ENCODE measurements at places on chromosomes 7 and 10. TPM values are rescaled to one million over a fixed set of nuclear protein-coding genes. Genes with fewer than 3 reads are reported as not detected.
A peak's percentile ranks its signal among the peaks of the same experiment; 100 is the strongest.

Gene MYH16
- 0.17 TPM for polyA plus RNA-seq

DNA sequence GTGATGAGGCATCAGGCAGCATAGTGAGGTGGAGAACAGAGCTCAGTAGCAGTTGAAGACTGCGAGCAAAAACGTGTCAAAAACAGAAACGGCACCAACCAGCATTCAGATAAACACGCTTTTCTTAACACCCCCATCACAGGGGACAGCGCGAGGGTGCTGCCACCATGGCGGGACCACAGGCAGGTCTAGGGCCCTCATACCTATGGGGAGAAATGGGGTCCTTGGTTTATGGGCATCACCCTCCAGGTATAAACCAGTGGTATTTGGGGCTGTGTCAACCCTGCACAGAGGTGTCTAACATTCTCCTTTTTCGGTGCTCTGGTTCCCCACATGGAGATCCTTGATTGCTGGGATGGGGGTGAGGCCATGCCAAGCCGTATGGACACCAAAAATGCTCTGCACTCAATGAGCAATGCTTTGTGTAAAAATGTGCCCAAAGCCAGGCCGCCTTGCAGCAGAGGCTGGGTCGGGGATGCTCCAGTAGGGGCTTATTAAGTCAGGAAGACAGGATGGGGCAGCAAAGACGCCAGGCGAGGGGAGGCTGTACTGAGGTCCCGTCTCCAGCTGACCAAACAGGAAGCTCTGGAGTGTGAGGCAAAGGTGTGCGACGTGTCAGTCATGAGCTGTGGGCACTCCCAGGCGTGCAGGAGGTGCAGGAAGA is 191.5 kb downstream of the WDR37 start:
- DNase-seq = no peak

DNA sequence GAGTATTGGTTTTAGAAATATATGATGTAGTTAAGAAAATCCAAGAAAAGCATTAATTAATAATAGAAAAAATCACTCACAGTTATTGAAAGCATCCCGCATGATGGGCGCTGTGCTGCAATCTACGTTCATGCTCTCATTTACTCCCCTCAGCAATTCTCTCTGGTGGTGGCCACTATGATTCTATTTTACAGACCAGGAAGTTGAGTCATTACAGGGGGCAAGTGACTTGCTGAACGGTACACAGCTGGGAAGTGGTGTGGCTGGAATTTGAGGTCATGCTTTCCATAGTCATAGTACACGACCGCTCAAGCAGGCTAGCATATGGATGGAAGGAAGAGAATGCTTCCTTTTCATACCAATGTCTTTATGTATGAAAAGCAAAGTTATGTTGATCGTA is 117.4 kb downstream of the TES start:
- DNase-seq = no peak

Gene NPY4R2
- polyA plus RNA-seq = not detected

GRCh38 chr7:120665068-120665467 is 192.9 kb downstream of the TSPAN12 start:
- DNase-seq = no peak

GRCh38 chr7:27221201-27221797 is 21.3 kb upstream of the EVX1 start:
- DNase-seq = no peak

- DNase-seq = no peak
Measured at GRCh38 chr7:80725181-80725611, 86.8 kb downstream of the CD36 start.

GRCh38 chr7:1866601-1867000 is 196.5 kb downstream of the ELFN1 start:
- no peak for DNase-seq

DNA sequence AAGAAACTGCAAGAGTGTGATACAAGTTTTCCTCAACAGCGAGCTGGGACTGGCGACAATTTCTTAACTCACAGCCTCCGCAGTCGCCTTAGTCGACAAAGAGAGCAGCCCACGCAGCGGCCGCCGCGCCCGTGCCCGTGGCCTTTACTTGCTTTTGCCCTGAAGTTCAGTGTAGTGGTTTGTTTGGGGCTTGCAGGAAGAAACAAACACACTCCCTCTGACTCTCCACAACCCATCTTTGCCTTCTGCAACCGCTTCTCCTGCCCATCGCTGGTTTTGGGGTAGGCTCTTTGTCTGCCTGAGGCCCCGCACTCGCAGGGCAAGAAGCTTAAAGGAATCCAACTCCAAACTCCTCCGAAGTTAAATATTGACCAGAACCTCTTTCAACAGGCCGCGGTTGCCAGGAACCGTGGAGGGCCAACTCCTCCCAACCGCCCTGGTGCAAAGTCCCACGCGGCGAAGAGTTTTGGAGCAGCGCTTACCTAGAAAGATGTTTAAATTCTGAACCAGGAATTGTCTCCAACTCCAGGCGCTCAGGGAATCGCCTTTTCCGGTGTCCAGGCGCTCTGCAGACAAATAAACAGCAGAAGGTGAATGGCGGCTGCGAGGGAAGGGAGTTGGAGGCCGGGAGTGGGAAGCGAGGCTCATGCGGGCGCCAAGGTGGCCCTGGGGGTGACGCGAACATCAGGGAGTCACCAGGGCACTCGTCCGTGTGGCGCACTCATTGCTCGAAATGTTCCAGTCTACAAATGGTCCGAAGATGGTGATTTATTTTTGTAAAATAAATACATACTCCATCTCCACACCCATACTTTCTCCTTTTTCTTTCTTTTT is 8.3 kb downstream of the HOXA4 start:
- DNase-seq = no peak

GRCh38 chr7:152637161-152637560 is 38.8 kb downstream of the XRCC2 start:
- no peak for DNase-seq

DNA sequence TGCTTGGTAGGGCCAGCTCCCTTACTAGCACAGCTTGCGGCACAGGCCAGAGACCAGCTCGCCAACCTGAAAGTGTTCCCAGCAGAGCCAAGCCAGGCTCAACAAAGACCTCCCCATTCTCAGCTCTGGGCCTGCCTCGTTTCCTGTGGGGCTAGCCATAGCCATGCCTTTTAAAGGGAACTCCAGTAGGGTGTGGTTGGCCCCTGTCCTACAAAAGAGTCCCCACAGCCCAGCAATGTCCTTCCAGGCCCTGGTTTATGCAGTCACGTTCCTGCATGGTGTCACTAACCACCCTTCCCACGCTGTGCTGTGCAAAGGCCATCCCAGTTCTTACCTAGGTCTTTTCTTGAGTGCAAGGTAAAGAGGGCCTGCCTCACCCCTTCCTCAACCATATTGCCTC is 87.8 kb upstream of the LRRC4 start:
- no peak for DNase-seq

Gene RNF133
- polyA plus RNA-seq = 0.13 TPM

GRCh38 chr7:150335108-150335773 is 6.2 kb downstream of the RARRES2 start:
- no peak for DNase-seq

DNA sequence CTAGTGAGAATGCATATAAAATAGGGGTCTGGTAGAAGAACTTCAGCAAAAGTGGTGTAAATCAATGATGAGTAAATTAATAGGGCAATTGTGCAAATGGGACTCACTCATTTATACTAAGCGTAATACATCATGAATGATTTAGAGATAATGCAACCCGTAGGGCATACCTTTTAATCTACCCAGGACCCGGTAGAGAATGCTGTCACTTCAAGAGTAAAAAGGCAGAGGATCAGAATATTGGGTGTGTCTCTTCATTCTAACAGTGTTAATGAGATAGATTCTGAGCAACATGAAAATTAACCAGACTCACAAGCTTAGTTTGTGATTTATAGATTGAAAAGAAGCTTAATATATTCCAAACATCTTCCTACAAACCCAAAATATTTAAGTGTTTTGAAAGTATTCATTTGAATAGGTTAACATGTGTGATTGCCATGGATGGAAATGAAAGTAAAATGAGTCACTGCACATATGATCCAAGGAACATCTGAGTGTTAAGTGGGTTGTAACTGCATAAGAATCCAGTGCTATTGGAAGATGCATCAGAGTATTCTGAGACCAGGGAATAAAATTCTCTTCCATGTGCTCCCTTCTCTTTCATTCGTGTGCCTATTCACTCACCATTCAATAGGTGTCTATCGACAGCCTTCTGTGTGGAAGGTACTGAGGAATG is 690.6 kb downstream of the AUTS2 start:
- no peak for DNase-seq

- DNase-seq = no peak
Measured at GRCh38 chr7:23356726-23357125, 57.6 kb downstream of the MALSU1 start.

- no peak for DNase-seq
Measured at GRCh38 chr7:74598558-74598957, 59.0 kb upstream of the GTF2I start.

GRCh38 chr10:63646491-63646890 is 125.3 kb downstream of the REEP3 start:
- no peak for DNase-seq

GRCh38 chr10:51937308-51938140 is 238.1 kb upstream of the CSTF2T start:
- DNase-seq = no peak

GRCh38 chr7:4519819-4520520 is 162.1 kb upstream of the FOXK1 start:
- no peak for DNase-seq

DNA sequence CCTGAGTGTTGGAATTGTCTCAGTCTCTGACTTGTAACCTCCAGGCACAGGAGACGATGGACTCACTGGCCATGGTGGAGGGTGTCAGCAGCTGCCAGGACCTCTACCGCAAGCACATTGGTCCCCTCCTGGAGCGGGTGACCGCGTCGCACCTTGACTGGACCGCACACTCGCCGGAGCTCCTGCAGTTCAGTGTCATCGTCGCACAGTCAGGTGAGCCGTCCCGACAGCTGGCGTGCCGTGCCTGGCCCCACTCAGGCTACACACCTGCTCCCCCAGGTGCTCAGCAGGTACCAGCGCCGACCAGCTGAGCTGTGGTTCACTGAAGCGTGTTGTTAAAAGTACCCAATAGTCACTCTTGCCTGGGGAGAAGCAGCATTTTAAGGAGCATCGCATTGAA is 36.7 kb upstream of the PRKAR1B start:
- no peak for DNase-seq

Gene POU6F2
- polyA plus RNA-seq = 0.35 TPM

DNA sequence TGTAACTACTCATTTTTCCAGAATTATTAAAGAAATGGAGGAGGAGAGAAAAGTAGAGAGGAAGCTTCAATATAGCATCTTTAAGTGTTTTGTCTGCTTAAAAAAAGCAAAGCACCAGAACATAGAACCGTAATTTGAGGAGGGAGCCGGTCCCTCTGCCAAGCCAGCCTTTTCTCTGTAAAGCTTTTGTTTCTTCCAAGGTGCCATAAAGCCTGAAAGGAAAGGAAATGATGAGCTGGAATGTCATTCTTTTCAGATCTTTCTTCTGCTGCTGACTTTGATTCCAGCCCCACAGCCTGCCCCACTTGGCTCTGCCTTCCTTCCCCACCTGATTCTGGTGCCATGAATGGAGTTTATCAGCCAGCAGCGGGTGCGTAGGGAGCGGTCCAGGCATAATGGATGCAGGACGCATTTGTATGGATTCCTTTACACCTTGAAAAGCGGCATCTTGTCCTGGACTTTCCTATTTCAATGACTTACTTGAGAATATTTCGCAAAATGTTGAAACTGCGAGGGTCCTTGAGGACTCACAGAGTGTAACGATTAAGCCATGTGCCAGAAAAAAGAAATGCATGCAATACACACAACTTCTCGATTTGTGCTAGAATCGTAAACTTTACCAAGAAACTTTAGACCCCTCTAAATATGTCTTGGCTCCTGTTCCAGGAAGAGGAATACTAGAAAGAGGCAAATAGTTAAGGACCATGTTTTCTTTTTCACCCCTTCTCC is 569.5 kb upstream of the MGMT start:
- no peak for DNase-seq

DNA sequence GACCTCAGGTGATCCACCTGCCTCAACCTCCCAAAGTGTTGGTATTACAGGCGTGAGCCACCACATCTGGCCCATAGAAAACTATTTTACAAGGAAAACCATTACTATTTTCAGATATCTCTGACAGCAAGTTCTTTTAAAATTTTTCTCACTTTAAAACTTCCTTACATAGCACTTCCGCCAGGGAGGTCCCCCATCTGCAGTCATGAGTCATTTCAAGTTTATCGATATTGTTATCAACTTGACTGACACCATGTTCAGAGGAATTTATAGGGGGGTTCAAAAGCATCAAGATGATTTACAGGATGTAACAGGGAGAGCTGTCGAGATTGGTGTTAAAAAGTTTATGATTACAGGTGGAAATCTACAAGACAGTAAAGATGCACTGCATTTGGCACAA is 88.8 kb downstream of the NRBF2 start:
- no peak for DNase-seq

GRCh38 chr7:33237036-33237435 is 107.7 kb downstream of the BBS9 start:
- DNase-seq = no peak

DNA sequence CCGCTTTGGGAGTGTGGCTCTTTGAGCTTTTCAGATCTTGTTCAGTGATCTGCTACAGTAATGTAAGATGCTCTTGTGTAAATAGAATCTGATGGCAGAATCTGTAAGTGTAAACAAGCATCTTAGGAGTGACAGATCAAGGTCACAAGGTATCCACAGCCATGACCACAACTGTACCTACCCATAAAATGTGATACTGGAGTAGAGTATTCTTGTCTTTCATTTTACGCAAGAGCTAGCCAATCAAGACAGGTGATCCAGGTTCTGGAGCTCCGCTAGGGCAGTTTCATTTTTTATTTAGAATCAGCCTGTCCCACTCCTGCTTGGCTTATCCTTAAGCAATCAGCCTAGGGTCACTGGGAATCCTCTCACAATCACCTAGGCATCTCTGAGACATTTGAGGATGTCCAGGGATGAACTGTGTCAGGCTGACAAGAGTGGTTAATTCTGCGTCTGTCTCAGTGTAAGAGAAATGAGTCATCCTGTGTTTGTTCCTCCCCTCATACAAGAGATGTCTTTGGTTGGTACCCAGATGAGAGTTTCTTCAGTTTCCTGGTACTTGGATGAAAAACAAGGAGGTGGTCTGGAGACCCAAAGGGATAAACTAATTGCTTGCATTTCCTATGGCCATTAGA is 13.6 kb downstream of the ZNF138 start:
- DNase-seq = no peak

GRCh38 chr10:132637477-132638129 is 100.0 kb downstream of the INPP5A start:
- peak; percentile 50 for DNase-seq

DNA sequence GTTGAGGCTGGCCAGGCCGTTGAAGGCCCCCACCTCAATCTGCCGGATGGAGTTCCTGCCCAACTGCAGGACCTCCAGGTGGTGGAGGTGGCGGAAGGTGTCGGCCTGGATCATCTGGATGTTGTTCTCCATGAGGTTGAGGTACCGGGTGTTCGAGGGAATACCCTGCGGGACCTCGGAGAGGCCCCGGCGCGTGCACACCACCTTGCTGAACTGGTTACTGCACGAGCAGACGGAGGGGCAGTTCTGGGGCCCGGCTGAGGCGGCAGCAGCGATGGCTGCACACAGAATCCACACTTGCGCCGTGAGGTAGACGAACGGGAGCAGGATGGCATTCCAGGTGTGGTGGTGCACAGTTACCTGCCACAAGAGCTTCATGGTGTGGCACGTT is 979 bp downstream of the LRRC4 start:
- no peak for DNase-seq

- DNase-seq = no peak
Measured at GRCh38 chr7:111771638-111772037, 209.3 kb upstream of the IMMP2L start.
